NCI-H526 (cell line): ENCODE measurements at places on chromosomes 3 and 15.

DNA sequence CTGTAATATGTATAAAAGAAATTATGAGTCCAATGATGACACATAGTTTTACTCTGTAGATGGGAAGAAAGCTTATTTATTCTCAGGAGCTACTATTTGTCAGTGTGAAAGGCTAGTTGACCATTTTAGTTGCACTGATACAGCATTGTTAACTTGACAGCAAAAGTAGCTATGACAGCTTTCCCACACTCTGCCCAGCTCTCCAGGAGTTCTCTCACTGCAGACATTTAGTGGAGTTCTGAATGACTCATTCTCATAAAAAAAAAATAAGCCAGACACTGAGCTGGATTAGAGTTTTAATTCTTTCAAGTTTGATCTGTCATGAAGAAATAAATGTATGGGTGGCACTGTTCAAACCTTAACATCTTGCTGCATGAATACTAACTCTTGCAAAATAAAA, 77.2 kb upstream of the CFAP20DC start:
- no peak for DNase-seq

DNA sequence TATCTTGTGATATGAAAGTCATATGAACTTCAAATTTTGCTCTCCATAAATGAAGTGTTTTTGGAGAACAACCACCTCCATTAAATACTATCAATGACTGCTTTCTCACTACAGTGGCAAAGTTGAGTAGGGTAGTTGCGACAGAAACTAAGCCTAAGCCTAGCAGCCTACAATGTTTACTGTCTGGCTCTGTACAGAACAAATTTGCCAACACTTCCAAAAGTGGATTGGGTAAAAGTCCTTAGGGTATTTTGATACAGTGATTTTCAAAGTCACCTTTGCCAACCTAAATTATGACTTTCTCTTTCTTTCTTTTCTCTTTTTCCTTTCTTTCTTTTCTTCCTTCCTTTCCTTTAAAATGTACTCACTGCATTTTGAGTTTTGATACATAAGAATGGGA, 142.6 kb downstream of the PLCL2 start:
- no peak for DNase-seq

DNA sequence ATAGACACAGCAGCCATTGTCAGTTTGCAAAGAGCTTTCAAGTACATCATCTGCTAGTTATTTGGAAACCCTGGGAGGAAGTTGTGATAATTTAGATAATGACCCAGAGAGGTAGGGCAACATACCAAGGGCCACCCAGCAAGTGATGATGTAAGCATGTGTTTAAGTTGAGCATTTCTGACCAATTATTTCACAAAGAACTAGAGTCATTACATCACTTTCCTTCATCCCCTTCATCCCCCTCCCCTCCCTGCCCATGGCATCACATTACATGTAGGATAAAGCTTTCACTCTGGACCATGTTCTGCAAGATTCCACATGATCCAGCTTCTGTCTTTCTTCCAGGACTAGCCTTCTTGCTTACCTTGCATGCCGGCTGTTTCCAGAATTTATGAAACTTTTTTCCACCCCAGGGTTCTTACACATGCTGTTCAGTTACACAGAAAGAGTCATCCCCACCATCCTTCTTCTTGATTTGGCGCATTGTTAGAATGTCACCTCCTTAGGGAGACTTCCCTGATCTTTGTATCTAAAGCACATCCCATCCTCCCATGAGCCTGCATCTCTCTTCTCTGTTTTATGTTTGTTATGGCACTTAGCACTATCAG, 71.3 kb downstream of the PTPRG start:
- DNase-seq = no peak

- no peak for DNase-seq
These were observed 185.8 kb upstream of the PRICKLE2 start for GRCh38 chr3:64411101-64411500.

DNA sequence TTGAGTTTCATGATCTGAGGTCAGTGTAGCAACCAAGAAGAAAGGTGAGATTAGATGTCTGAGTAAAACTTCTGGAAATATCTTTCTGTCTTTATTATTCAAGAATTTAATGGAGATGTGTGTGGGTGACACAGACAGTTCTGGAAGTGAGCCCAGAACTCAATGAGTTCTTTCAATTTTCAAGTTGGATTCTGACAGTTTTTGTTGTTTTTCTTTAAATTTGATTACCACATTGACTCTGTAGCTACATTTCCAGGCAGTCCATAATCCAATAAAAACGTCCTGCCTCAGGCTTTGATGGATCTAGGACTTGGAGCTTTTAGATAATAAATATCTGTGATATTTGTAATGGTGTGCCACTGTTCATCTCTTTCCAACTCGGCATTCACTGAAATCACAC, 3.9 kb upstream of the PARP14 start:
- DNase-seq = no peak

DNA sequence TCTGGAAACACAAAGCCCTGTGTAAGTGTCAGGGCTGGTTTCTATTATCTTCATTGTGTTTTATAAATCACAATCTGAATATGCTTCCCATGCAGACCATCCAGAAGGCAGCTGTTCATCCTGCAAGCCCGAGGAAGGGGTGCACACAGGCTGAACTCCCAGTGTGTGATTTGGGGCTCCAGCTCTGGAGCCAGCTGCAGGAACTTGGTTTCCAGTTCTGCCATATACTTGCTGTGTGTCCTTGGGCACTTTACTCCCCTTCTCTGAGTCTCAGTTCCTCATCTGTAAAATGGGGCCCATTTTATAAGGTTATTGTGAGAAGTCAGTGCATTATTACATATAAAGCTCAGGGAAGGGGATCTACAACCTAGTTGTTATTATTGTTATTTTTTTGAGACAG, 22.6 kb downstream of the CYP8B1 start:
- no peak for DNase-seq

DNA sequence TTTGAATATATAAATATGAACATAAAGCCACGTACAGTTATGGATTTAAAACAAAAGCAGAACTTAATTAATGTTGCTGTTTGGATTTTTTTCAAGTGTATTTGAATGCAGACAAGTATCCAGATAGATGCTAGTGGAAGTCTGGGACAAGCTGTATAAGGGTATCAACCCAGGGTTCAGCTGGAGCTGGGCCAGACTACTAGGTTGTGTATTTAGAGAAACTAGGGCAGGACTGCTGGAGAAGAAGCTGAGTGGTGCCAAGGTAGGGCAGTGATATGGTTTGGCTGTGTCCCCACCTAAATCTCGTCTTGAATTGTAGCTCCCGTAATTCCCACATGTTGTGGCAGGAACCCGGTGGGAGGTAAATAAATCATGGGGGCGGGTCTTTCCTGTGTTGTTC, 189.8 kb upstream of the CTDSPL start:
- no peak for DNase-seq

DNA sequence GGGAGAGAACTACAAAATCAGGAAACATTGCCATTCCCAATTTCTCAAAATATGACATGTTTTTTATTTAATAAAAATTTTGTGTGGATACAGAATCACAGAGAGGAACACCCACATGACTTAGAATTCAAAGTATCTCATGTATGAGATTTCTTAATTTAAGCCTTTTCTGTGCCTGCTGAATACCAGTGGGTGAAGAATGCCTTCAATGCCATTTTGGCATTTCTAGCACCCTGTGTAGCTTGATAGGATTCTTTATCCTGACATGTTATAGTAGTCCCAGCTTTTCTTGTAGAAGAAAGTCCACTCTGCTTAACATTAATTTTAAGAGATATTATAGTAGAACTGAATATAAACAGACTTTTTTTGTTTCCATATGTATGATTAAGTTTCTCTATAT, 3.1 kb upstream of the SLMAP start:
- DNase-seq = no peak

DNA sequence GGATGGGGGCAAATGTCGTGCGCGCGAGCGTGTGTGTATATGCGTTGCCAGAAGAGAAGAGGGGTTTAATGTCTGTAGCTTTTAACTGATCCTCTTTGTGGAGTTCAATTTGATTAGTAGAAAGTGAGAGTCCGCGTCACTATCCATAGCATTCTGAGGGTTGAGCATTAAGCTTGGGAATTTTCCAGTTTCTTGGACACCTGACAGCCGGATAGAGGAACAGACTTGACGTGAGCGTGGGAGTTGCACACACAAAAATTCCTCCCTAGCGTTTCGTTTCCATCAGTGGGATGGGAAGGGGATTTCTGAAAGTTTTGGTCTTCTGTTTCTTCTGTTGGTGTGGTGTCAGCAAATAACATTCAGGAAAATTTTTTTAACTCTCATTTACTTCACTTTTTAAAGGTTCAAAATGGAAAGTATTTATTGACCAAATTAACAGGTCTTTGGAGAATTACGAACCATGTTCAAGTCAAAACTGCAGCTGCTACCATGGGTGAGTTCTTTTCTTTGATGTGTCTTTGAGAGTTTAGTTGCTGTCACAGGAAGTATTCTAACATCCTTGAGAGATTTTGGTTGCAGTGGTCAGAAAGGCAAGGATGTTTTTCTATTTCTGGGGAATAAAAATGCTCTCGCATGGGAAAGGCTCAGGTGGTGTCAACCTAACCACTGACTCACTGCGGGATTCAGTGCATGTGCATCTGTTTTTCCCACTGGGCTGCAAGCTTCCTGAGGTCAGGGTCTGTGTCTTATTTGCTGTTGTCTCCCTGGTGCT, 841 bp downstream of the POGLUT1 start:
- DNase-seq = no peak

DNA sequence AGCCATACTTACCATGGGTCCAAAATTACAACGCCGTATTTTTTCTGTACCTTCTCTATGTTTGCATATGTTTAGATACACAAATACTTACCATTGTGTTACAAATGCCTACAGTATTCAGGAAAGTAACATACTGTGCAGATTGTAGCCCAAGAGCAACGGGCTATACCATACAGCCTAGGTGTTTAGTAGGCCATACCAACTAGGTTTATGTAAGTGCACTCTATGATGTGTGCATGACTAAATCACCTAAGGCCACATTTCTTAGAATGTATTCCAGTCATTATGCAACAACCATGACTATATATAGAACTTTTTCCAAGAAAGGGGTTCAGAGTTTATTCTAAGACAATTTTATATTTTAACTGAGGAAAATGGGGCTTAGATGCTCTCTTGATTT, 411.7 kb downstream of the MAGI1 start:
- DNase-seq = no peak

- no peak for DNase-seq
These were observed 593.1 kb upstream of the NECTIN3 start for GRCh38 chr3:110478377-110479054.

DNA sequence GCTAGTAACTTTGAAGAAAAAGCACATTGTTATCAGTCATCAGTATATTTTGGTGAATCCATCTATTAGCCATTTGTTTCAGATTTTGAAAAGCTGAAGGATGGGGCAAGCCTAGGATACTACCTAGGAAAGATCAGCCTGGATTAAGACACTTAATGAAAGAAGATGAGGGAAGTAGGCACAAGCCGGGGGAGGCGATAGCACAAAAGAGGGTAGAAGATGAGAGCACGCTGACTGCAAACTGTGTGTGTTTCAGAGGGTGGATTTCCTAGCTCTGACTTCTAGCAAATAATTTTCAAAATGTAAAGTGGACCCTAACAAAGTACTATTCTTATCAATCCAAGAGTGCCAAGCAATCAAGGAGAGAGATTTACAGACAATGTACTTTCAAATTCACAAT, 22.2 kb upstream of the SOX2 start:
- DNase-seq = no peak

DNA sequence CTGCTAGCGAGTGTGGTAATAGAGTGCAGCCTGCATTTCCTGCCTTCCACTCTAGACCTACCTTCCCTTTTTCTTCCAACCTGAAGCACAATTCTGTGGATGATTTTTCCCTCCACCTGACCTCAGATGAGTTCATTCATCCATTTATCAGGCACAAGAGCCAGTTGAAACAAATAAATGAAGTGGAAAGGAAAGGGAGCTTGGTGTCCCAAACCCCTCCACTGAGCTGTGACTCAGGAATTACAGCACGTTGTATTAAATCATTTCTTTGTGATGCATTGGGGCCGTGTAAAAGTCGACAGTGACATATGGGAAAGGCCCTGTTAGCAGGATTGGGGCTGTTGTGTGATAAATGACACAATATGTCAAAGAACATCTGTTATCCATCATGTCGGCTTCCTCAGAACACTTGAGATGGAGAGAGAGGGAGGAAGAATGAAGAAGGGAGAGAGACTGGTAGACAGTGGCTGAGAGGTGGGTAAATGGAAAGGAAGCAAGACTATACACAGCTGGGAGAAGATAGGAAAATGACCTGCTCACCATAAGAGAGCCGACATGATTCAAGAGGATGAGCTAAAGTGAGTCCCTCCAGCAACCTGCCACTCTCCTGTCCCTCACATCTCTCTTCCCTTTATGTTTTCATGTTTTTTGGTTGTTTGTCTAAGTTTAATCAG, 366.0 kb downstream of the AGBL1 start:
- no peak for DNase-seq

- no peak for DNase-seq
These were observed 121.5 kb upstream of the GALNT15 start for GRCh38 chr3:16052964-16053363.

DNA sequence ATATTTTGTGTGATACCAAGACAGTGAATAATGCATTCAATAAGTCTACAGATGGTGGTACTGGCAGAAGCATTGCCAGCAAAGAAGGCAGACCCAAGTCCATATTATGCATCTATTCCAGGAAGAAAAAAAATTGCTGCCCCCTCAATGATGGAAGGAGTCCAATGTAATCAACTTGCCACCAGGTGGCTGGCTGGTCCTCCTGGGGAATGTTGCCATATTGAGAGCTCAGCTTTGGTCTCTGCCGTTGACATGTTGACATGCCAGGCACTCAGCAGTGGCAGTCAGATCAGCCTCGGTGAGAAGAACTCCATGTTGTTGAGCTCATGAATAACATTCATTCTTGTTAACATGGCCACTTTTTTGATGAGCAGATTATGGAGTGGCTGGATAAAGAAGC, 298.5 kb downstream of the IGSF11 start:
- DNase-seq = no peak

DNA sequence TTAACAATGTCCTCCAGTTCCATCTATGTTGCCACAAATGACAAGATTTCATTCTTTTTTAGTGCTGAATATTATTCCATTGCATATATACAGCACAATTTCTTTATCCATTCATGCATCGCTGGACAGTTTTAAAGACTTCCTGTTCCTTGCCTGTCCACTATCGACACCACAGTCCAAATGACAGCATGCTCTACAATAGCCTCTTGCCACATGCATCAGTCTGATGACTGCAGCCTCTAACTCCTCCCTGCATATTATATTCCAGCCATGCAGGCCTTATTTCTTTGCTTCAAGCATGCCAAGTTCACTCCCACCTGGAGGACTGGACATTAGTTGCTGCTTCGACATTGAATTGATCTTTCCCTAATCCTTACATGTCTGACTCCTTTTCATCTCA, 306.2 kb downstream of the FOXP1 start:
- no peak for DNase-seq

- DNase-seq = no peak
These were observed 152.5 kb downstream of the ADAMTS17 start for GRCh38 chr15:100189319-100189718.
